ENCODE measurements at places on chromosomes 13 and 19. TPM values are rescaled to one million over a fixed set of nuclear protein-coding genes. Genes with fewer than 3 reads are reported as not detected.

Gene WDR62
- 0.84 TPM for total RNA-seq

Gene NCR1
- 0.39 TPM for total RNA-seq

Gene OR10H3
- total RNA-seq: not detected

Gene MIA
- not detected for total RNA-seq

Gene B3GNT8
- 28.7 TPM for total RNA-seq

Gene SYDE1
- total RNA-seq: 3.6 TPM

Gene ZDHHC20
- 76.3 TPM for total RNA-seq

Gene ZIK1
- total RNA-seq: 1.5 TPM

Gene C1QTNF9B
- not detected for total RNA-seq
